ENCODE measurements at places on chromosomes 6 and 20. TPM values are rescaled to one million over a fixed set of nuclear protein-coding genes. Genes with fewer than 3 reads are reported as not detected.
A peak's percentile ranks its signal among the peaks of the same experiment; 100 is the strongest.

Gene OR2B6
- not detected for total RNA-seq

GRCh38 chr6:142716097-142716496, 228.9 kb downstream of the HIVEP2 start:
- DNase-seq: peak; percentile 16

- DNase-seq: no peak
Observed at GRCh38 chr6:128068119-128068479, 167.2 kb upstream of the THEMIS start.

- no peak for DNase-seq
Observed at GRCh38 chr6:32069460-32069859, 31.2 kb downstream of the CYP21A2 start.

DNA sequence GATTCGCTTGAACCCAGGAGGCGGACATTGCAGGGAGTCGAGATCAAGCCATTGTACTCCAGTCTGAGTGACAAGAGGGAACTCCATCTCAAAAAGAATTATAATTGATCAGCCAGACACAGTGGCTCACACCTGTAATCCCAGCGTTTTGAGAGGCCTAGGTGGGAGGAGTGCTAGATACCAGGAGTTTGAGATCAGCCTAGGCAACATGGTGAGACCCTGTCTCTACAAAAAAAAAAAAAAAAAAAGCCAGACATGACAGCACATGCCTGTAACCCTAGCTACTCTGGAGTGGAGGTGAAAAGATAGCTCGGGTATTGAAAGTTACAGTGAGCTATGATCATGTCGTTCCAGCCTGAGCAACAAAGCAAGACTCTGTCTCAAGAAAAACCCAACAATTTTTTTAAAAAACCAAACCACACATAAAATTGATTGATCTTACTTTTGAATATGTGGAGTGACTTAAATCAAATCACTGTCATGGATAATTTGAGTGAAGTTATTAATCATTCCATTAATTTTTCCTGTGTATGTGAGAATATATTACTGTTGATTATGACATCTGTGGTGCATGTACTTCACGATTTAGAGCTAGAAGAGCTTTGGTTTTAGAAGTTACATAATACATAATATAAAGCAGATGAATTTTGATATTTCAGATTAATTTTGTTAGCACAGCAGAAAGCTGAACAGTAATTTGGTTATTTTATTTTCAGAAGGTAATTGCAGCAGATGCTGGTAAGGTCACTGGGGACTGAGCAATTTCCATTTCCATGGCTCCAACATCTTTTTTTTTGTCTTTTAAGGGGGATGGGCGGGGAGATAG, 34.4 kb downstream of the NCOA7 start:
- DNase-seq: no peak

Data from dermis microvascular lymphatic vessel endothelial cell (primary cell).